CD4-positive, alpha-beta T cell treated with Interleukin-17A for 4 hours (primary cell): ENCODE measurements at places on chromosomes 3 and 15.

DNA sequence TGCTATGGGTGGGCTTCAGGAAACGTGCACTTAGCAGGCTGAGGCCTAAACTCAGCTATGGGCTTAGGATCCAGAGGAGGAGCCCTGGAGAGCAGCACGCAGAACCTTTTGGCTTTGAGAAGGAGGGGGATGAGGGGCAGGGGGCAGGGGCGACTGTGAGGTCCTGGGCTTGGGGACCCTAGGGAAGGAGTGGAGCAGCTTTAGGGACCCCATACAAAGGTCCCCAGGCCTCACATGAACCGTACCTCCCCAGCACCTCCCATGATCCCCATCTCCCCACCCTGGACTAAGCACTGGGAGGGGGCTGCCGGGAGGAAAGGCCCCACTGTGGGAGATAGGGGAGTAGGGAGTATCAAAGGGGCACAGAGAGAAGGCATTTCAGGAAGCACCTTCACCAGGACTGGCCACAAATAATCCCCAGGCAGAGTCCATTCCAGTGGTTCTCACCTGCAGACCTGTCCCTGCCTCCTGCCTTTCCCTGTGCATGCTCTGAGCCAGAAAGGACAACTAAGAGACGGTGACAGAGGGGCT, 62.0 kb upstream of the KLF13 start:
- no peak for DNase-seq

DNA sequence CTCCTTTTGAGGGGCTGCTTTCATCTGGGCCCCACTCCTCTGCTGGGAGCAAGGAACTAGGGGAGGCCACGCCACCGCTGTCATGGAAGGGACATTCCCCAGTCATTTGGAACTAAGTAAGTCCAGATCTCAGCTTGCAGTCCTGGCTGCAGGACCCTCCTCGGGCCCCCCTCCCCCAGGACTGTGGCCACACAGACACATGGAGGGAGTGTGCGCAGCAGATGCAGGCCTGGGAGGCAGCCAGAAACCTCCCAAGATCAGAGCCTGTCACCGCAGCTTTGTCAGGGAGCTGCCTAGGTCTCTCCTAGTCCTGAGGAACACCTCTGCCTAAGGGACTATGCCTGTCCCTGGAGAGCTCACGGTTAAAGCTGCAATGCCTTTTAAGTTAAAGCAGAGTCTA, 7.3 kb upstream of the SEMA3F start:
- DNase-seq: no peak

DNA sequence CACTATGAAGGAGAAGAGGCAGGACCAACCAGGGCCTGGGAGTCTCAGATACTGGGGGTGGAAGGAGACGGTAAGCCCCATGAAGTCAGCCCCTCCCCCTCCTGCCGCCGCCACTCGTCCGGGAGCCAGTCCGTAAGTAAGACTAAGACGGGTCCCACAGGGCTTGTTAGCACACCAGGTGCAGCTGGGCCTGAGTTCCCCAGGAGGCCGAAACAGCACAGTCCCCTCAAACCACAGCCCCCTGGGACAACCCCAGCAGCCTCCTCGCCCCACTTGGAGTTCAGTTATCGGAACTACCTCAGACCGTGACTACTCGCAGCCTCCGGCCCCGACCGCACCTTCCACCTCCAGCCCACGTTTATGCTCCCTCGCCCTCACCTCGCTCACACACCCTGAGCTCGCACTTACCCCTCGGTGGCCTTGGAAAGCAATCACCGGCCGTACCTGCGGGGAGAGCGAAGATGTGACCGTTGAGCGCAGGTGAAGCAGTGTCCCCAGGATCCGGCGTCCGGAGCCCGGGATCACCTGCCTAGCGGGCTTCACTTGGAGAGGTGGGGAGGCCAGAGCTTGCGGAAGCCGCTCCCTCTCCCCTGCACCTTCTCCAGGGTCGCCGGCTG, 557 bp downstream of the ELL3 start:
- peak; percentile 22 for DNase-seq

DNA sequence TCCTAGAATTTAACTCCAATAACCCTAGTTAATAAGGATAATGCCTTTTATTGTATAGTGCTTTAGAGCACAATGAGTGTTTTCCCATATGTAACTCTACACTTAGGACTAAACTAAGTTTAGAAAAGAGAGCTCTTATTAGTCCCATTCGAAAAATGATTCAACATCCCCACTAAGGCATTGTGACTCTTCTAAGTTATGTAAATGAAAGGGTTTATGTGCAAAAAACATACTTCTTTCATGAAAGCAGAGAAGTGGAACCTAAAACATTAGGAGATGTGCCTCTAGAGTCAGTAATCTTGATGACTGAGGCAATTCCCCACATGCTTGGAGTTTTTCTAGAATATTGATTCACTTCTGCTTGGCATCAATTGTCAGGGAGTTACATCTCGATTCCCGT, 344.1 kb upstream of the ZNF717 start:
- DNase-seq: no peak

- DNase-seq: no peak
These were observed 68.6 kb downstream of the ST6GAL1 start for GRCh38 chr3:186998937-186999368.

GRCh38 chr15:51348688-51349087, 7.2 kb downstream of the GLDN start:
- DNase-seq: no peak

DNA sequence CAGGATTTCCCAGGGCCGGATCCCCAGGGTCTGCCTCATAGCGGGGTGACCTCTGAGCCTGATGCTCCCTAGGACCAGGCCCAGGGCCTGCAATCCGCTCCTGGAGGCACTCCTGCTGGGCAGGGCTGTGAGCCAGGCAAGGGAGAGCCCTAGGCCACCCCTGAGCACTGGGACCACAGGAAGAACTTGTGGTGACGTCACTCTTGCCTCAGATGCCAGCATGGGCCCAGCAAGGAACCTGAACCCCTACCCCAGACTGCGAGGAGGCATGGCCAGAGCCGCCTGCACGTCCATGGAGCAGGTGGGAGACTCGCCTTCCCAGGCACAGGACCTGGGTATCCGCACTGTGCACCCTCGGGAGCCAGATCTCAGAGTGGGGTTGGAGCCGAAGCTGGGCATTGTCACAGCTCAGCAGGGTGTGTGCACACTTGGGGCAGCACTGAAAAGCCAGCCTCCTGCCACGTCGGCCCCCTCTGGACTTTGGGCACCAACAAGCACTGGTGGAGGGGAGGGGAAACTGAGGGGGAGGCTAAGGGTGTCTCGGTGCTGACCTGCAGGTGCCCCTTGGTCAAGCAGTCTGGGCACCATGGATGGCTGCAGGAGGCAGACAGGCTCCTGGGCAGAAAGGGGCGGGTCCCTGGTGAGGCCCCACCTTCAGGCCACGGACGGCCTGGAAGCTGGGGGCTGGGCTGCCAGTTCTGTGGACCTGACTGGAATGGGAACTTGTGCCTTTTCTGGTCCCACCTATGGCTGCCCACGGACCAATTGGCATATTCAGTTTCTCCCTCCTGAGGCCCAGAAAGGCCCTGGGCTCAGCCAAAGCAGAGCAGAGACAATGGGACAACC, 49.3 kb downstream of the SLC6A20 start:
- no peak for DNase-seq

GRCh38 chr3:58158442-58159153, 52.2 kb downstream of the DNASE1L3 start:
- no peak for DNase-seq

DNA sequence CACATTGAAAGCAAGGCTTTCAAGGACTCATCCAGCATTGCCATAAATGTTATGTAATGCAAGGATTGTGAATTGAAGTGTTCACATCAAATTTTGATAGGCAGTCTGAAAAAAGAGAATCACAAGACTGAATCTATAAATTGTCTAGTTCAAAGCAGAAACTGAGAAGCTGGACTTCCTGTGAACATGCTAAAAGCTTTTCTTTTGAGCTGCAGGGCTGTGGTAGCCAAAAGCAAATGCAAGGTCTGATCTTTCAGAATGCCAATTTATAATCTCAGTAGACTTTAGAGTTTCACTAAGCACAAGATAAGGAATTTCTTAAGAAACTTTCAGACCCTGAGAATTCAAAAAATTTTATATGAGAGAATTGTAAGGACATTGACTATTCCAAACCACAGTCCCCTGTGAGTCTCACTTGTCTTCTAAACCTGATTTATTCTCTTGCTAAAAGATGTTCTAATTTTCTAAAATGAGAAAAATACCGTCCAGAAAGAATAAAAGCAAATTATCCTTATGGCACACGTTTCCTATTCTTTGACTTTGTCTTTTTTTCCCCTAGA, 1700.3 kb downstream of the OTOL1 start:
- DNase-seq: no peak
